AML-193 (cell line): ENCODE measurements at places on chromosomes 4 and X.
A peak's percentile ranks its signal among the peaks of the same experiment; 100 is the strongest.

DNA sequence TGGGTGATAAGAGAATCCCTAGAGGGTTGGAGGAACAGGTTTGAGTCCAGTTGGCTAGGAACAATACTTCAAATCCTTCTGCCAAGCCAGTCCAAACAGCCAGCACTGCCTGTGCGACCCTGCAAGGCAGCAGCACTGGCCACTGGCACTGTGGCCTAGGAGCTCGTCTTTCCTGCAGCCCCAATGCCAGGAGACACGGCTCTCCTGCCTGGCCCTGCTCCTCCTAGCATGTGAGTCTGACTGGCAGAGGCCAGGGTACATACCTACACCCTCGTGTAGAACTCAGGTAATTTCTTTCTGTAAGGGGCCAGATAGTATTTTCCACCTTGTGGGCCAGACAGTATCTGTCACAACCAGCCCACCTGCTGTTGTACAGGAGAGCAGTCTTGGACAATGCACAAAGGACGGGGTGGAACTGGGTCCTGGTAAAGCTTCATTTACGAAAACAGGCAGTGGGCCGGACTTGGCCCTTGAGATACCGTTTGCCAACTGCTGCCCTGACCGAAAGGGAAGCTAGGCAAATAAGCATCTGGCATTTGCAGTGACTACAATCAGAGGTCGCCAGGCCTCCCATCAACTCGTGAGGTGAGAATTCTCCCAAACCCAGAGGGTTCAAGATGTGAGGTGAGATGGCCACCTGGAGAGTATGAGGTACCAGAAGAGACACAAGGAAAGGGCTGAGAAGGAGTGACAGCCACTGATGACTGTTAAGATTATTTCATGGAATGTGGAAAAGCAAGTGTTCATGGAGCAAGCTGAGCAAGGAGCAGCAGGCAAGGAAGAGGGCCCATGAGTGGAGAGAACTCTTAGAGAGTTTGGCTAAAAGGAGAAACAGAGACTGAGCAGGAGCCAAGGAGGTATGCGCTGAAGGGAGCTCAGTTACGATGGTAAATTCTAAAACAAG, 29.8 kb upstream of the IRAK1 start:
- DNase-seq: no peak

- DNase-seq: no peak
These were observed 61.5 kb downstream of the AMOT start for GRCh38 chrX:112779139-112779538.

DNA sequence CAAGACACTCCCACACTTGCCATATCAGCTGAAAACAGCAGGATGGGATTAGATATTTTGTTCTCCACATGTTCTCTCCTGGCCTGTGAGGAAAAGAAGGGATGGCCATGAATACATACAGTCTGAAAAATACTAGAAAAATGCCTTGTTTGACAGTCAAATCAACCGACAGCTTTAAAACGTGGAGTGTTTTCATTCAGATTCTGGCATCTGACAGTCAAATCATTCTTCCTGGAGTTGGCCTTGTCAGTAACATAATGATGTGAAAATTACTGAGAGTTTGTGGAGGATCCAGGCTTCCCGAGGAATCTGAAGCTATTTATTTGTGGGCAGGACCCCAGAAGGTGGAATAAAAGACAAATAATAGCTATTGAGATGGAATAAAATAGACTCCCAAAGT, 188.2 kb downstream of the LDB2 start:
- no peak for DNase-seq

- DNase-seq: no peak
These were observed 3.3 kb upstream of the NKX3-2 start for GRCh38 chr4:13547485-13548041.

- peak; percentile 33 for DNase-seq
These were observed 33.0 kb downstream of the GALNTL6 start for GRCh38 chr4:171846232-171846631.

GRCh38 chrX:50103866-50104566, 96.8 kb downstream of the AKAP4 start:
- DNase-seq: no peak

DNA sequence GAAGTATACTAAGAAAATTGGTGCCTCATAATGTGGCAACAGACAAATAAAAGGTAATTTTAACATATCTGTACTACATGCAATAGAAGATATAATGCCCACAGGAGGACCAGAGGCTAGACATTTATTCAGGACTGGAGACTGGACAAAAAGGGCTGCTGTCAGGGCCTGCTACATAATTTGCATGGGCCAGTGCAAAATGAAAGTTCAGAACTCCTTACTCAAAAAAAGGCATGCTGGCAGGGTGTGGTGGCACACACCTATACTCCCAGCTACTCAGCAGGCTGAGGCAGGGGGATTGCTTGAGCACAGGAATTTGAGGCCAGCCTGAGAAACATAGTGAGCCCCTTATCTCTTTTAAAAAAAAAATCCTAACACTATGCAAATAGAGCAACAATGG, 12.4 kb upstream of the MAOA start:
- no peak for DNase-seq

GRCh38 chr4:139892973-139893736, 227.5 kb downstream of the MGST2 start:
- no peak for DNase-seq

- no peak for DNase-seq
These were observed 10.1 kb downstream of the SEC24D start for GRCh38 chr4:118825799-118826198.

GRCh38 chr4:157300701-157301100, 80.2 kb downstream of the GRIA2 start:
- no peak for DNase-seq

GRCh38 chrX:115337491-115338144, 48.1 kb downstream of the LUZP4 start:
- DNase-seq: no peak

GRCh38 chr4:93751411-93751810, 77.1 kb upstream of the ATOH1 start:
- DNase-seq: no peak

DNA sequence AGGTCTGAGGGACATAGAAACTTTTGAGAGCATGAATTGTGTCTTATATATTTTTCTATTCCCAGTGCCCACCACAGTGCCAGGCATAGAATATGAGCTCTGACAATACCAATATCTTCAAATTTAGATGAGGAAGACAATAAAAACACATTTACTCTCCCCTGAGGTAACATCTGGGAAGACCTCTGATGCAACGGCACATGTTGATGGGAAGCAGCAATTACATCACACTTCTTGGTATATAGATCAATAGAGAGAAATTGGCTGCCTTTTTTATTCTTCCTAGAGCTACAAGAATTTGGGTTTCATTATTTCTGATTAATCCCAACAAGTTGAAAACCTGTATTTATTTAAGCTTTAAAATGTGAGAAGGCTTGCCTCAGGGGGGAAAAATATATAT, 67.4 kb upstream of the SMAD1 start:
- no peak for DNase-seq

- no peak for DNase-seq
These were observed 102.1 kb downstream of the UCHL1 start for GRCh38 chr4:41358647-41359421.

DNA sequence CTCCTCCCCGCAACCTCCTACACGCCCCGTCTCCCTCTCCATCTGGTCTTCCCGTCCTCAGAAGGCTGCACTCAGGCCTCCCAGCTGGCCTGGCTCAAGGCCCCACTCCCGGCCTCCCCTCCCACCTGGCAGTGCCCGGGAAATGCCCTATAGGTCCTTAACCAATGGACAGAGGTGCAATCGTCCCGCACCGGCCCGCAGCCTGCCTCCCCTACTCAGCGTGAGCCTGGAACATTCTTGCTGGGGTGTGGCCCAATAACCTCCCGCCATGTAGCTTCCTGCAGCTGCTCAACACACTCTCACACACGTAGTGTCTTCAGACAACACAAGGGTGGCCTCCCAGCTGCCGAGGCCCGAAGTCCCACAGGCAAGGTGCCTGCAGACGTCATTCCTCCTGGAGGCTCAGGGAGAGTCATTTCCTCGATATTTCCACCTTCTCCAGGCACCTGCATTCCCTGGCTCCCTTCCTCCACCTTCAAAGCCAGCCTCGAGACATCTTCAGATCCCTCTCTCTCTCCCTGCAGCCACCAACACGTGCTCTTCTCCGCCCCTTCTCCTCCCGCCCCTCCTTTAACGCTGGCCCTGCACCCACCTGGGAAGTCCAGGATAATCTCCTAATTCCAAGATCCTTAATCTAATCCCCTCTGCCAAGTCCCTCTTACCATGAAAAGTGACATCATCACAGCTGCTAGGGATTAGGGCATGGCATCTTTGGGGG, 56.2 kb downstream of the ADRA2C start:
- DNase-seq: no peak

DNA sequence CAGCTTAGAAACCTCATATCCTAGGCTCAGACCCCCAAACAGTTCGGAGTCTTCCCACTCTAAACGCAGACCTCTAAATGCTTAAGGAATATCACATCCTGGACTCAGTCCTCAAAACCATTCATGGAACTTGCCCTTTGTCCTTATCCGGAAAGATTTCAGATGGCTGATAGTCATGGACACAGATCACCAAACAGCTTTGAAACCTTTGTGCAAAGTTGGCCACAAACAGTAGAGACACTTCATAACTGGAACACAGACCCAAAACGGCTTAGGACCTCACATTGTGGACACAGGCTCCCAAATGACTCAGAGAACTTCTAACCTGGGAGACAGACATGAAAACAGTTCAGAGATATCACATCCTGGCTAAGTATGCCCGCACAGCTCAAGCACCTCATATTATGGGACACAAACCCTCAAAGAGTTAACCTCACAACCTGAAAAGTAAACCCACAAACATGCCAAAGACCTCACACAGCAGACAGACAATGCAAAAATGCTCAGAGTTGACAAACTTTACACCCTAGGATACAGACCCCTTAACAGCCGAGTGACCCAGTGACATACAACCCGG, 15.5 kb downstream of the SUV39H1 start:
- no peak for DNase-seq

- no peak for DNase-seq
These were observed 19.8 kb upstream of the LGI2 start for GRCh38 chr4:25050370-25051078.

DNA sequence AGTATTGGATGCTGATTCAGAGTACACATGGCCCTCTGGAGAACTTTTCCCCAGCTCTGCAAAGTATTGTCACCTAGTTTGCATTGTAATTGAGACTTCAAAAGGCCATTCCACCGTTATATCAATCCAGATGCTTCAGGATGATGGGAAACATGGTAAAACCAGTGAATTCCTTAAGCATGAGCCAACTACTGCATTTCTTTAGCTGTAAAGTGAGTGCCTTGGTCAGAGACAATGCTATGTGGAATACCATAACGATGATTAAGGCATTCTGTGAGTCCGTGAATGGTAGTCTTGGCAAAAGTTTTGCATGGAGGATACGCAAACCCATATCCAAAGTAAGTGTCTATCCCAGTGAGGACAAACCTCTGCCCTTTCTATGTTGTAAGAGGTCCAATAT, 355.2 kb downstream of the DCAF12L2 start:
- DNase-seq: no peak

DNA sequence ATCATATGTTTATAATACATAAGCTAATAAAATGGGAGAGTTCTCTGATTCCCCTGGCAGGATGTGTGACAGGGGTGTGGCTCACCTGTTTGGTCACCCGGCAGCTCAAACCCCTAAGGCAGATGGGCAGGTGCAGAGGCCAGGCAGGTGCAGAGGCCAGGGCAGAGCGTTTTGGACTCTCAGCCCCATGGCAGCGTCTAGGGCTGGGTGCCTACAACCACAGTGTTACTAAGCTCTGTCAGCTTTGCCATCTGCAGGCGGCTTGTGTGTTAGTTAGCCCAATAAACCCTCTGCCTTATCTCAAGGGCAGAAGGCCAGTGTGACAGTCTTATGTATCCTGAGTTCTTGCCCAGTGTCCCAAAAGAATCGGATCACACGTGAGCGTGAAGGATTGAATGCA, 54.0 kb upstream of the UGT2B15 start:
- no peak for DNase-seq

GRCh38 chr4:5791654-5792053, 80.7 kb downstream of the EVC start:
- no peak for DNase-seq

DNA sequence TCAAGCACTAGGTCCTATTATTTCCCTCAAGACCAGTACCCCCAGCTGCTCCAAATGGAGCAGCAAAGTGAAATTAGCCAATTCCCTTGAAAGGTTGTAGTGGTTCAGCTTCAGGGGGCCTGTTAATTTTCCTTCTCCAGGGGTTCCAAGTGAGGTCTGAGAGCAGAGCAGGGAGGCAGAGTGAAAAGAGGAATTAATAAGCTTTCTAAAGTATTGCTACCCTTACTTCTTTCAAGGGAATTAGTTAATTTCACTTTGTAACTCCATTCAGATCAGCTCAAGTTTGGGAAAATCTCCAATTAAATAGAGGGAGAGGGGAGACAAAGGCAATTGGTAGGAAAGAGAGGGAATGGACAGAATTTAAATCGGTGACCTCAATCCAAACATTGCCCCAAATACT, 78.7 kb upstream of the SLC7A11 start:
- no peak for DNase-seq

- DNase-seq: no peak
These were observed 126.9 kb upstream of the NRK start for GRCh38 chrX:105695451-105695850.

GRCh38 chrX:154750301-154751202, at the start of gene GAB3:
Gene GAB3, minus strand, starts transcription at chrX:154751077. Its CDS starts 52 bp downstream, at chrX:154751025.
- DNase-seq: peak; percentile 16

DNA sequence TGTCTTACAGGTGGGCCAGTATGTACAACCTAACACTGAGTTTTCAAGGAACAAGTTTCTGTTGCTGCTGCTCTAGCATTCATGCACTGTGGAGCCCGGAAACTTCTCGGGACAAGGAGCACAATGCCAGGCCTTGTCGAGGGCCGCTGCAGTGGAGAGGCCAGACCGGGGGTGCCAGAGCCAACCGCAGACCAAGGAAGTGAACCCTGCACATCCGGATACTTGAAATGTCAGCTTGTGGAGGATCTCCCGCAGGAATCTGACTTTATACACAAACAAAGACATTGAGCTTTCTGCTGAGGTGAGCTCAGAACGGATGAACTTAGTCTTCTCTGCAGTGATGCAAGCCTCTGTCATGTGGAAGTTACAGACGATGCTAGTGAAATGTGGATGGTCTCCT, 99.5 kb downstream of the ZNF827 start:
- no peak for DNase-seq

GRCh38 chr4:93828332-93828994, at the start of gene ATOH1:
Gene ATOH1, plus strand, starts transcription at chr4:93828753. Its CDS starts 174 bp downstream, at chr4:93828927.
- DNase-seq: no peak

GRCh38 chr4:53582194-53582593, 9.1 kb downstream of the LNX1 start:
- no peak for DNase-seq

DNA sequence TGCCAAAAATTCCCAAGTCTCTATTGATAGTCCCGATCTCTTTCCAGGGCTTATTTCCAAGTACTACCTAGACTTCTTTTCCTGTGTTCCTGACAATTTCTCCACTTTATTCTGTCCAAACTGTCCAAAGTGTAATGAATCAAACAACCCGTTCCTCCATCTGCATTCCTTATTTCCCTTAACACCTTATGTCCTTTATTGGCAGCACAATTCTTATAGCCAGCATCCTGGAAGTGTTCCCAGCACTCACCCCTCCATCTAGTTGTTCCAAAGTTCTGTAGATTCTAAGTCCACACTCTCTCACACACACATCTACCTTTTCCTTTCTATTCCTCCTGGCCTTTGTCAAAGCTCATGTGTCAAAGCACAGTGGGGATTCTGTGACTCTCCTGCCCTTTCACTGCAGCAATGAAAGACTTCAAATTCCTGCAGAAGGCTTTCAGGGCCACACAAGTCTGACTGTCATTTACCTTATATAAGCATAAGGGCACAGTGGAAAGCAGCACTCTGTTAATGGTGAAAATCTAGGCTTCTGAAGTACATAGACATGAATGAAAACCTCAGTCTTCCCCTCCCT, 22.1 kb downstream of the LIMCH1 start:
- no peak for DNase-seq
